ENCODE measurements at places on chromosomes 12 and 14.

DNA sequence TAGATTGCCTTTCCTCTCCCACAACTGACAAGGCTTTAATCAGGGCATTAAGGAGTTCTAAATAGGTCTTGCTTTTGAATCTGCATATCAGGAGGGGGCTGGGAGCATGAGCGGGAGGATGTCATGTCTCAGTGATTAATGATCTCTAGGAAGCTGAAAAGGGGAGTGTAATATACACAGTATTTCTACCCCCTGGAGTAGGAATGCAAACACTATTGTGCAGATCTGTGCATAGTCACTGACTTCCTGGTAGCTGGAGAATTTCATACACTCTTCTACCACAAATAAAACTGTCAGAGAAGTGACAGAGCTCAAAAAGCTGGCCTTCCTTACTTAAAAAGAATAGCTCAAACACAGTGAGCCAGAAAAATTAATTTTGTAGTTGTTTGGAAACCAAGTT is 65.8 kb downstream of the RIC8B start:
- H3K4me1 ChIP-seq: peaks cover 61% of the 10 kb centered on the region
- no peaks in the 10 kb centered on the region for H3K27me3 ChIP-seq
- DNase-seq: peak; percentile 76

DNA sequence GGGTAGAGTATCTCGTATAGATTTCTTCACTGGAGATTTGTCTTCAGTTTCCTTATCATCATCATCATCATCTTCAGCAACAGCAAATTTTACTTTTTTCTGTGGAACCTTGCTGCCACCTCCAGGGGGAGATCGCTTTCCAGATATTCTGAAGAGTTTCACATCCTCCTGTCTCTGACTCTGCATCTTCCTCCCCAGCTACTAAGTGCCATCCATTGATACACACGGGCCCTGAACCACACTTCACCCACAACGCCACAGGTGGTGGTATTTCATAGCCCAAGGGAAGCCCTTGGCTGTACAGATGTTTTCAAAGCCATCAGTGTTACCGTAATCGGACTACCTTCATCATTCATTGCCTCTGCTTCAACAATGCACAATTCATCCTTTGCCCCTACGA is 82.2 kb downstream of the PPP2R5C start:
- no peaks in the 10 kb centered on the region for H3K36me3 ChIP-seq
- DNase-seq: no peak
- no peaks in the 10 kb centered on the region for H3K27me3 ChIP-seq
- no peak overlapping the region for H3K27ac ChIP-seq
- H3K4me3 ChIP-seq: no peak overlapping the region
- H3K4me1 ChIP-seq: no peaks in the 10 kb centered on the region

DNA sequence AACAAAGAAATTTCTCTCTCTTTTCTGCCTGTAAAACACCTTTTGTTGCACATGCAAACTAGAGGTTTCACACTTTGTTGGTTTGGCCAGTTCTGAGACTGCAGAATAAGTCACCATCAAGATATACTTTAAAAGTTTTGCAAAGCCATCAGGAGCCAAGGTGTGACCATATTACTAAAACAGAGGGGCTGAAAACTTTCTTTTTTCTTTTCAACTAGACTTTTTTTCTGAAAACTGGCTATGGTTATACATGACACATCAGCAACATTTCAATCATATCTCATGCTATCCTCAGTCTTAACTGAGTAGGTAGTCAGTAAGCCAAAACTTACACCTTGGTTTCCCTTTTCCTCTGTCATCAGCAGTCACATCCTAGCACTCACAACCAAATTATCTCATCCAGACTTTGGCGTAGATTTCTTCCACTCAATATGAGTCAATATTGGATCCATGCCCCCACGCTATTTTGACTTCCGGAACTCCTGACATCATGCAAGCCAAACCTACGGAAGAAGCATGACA is 4.1 kb upstream of the IFNG start:
- no peak for DNase-seq
- H3K36me3 ChIP-seq: no peaks in the 10 kb centered on the region
- H3K27me3 ChIP-seq: no peaks in the 10 kb centered on the region
- H3K27ac ChIP-seq: no peak overlapping the region

GRCh38 chr12:126362493-126362892 is 1297.3 kb downstream of the AACS start:
- H3K27me3 ChIP-seq: no peaks in the 10 kb centered on the region
- no peak for DNase-seq
- H3K4me1 ChIP-seq: no peaks in the 10 kb centered on the region
- no peak overlapping the region for H3K4me3 ChIP-seq
- H3K36me3 ChIP-seq: no peaks in the 10 kb centered on the region
- no peak overlapping the region for H3K27ac ChIP-seq
